ENCODE measurements at places on chromosomes 16 and 17. TPM values are rescaled to one million over a fixed set of nuclear protein-coding genes. Genes with fewer than 3 reads are reported as not detected.
A peak's percentile ranks its signal among the peaks of the same experiment; 100 is the strongest.

- no peaks in the 10 kb centered on the region for H3K27me3 ChIP-seq
- no peak overlapping the region for H3K4me3 ChIP-seq
- no peaks in the 10 kb centered on the region for H3K36me3 ChIP-seq
- H3K27ac ChIP-seq, result no peak overlapping the region
Measured at GRCh38 chr17:35915153-35915964, 15.2 kb downstream of the RDM1 start.

- no peaks in the 10 kb centered on the region for H3K36me3 ChIP-seq
- no peaks in the 10 kb centered on the region for H3K27me3 ChIP-seq
- no peak overlapping the region for H3K27ac ChIP-seq
- DNase-seq, result no peak
- H3K4me3 ChIP-seq, result no peak overlapping the region
Measured at GRCh38 chr17:13646411-13646810, 44.7 kb upstream of the HS3ST3A1 start.

DNA sequence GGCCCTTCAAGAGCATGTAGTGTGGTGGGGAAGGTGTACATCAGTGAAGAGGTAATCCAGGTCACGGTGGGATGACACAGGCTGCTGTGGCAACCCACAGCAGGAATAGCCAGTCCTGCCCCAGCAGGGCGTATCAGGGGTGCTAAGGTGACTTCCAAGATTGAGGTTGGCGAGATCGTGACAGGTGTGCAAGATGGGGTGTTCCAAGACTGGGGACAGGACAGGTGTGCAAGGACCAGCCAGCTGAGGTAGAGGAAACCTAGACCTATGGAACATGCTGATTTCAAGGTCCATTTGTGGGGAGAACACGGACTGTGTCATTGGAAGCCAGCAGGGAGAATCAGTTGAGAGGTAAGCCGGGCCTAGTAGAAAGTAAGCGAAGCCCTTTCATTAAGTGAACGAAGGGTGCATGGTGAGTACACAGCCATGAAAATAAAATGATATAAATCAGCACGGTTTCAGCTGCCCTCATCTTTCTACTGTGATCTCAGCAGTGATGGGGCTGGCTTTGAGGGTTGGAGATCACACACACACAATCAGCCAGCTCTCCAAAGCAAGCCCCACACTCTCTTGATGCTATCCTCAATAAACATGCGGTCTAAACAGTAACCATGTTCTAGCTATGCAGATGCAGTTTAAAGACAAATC, 497.0 kb downstream of the WWOX start:
- no peak overlapping the region for H3K4me3 ChIP-seq
- H3K27me3 ChIP-seq, result no peaks in the 10 kb centered on the region
- H3K27ac ChIP-seq, result no peak overlapping the region
- no peaks in the 10 kb centered on the region for H3K36me3 ChIP-seq

DNA sequence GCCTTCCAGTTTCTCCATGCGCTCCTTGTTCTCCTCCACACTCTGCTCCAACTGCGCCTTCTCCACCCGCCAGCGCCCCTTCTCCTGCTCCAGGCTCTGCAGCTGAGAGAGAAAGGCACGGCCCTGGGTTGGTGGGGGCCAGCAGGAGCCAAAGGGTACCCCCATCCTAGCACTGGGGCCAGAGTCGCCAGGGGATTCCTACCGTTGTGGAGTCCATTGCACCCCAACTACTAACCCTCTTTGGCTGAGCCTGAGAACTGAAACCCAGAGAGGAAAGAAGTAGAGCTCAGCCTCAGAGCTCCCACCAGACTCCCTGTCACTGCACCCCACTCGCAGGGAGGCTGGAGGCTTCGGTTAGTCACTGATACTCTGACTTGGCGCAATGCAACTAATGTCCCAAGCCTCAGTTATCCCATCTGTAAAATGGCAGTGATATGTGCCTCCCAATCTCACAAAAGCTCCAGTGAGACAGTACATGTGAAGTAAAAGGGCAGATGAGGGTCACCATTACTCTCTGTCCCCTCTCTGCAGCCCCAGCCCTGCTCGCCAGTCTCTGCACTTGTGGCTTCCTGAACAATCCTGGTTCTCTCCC, 6.2 kb upstream of the SAMD14 start:
- peaks cover 65% of the 10 kb centered on the region for H3K36me3 ChIP-seq
- H3K4me3 ChIP-seq, result no peak overlapping the region
- no peak for DNase-seq

GRCh38 chr17:32297424-32297823, 31.8 kb downstream of the RHBDL3 start:
- no peaks in the 10 kb centered on the region for H3K4me1 ChIP-seq
- H3K36me3 ChIP-seq, result no peaks in the 10 kb centered on the region
- no peak overlapping the region for H3K4me3 ChIP-seq
- H3K27ac ChIP-seq, result no peak overlapping the region
- no peaks in the 10 kb centered on the region for H3K27me3 ChIP-seq

DNA sequence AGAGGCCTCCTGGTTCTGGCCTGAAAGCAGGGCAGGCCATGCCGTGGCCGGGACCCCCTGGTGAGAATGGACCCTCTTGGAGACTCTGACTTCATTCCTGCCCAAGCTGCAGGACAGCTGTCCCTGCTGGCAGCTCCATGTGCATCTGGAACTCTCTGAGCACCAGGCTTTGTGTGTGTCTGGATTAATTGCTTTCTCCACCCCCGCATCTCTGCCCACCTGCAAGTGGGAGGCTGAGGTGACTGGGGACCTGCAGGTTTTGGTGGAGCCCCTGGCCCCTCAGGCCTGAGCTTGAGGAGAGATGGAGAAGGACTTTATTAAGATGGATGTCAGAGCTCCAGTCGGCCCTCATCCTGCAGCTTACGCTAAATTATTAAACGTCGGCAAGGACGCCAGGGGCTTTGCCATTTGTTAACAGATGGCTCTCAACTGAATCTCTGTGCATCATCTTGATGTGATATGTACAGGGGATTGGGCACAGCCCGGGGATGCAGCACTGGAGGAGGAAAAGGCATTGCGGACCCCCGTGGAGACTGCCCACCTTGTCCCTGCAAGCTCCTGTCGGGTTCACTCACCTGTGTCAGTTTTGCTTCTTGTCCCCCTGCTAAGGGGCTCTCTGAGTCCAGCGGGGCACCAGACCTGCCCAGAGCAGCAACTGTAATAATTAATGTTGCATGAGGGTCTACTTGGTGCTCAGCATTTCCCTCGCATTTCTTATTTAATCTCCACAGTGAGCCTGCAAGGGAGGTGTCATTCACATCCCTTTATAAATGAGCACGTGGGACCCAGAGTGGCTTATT, 154.1 kb upstream of the RPL38 start:
- H3K27ac ChIP-seq, result no peak overlapping the region
- no peaks in the 10 kb centered on the region for H3K4me1 ChIP-seq
- no peaks in the 10 kb centered on the region for H3K36me3 ChIP-seq
- H3K4me3 ChIP-seq, result no peak overlapping the region
- DNase-seq, result no peak

- no peak for DNase-seq
- H3K4me1 ChIP-seq, result no peaks in the 10 kb centered on the region
- H3K27me3 ChIP-seq, result no peaks in the 10 kb centered on the region
- H3K36me3 ChIP-seq, result no peaks in the 10 kb centered on the region
- no peak overlapping the region for H3K27ac ChIP-seq
Measured at GRCh38 chr16:31367853-31368252, 12.9 kb downstream of the ITGAX start.

DNA sequence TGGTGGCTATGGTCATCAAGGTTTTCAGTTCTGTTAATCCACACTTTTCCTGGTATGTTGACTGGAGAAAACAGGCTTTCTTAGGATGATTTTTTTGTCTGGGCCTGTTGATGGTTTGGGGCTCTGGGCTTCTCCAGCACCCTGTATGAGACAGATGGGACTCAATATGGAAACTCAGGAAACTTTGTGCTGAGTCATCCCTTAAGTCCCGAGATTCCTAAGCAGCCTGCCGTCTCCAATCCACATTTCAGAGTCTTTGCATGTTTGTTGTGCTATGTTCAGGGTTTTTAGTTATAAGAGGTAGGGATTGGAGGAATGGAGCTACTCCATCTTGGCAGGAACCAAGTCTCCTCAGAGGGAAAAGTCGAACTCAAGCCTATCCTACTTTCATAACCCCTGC, 253.3 kb upstream of the FOXF1 start:
- H3K36me3 ChIP-seq, result no peaks in the 10 kb centered on the region
- DNase-seq, result no peak
- H3K27ac ChIP-seq, result no peak overlapping the region
- H3K27me3 ChIP-seq, result no peaks in the 10 kb centered on the region
- no peak overlapping the region for H3K4me3 ChIP-seq
- no peaks in the 10 kb centered on the region for H3K4me1 ChIP-seq

GRCh38 chr17:43661699-43662412, at the start of gene MEOX1:
Gene MEOX1, minus strand, starts transcription at chr17:43661922. Its CDS starts 388 bp downstream, at chr17:43661534.
- H3K36me3 ChIP-seq, result no peaks in the 10 kb centered on the region
- no peak within 1 kb of the TSS for H3K4me3 ChIP-seq
- H3K27ac ChIP-seq, result no peak within 1 kb of the TSS
- H3K4me1 ChIP-seq, result peaks cover 9% of the 10 kb centered on the region

DNA sequence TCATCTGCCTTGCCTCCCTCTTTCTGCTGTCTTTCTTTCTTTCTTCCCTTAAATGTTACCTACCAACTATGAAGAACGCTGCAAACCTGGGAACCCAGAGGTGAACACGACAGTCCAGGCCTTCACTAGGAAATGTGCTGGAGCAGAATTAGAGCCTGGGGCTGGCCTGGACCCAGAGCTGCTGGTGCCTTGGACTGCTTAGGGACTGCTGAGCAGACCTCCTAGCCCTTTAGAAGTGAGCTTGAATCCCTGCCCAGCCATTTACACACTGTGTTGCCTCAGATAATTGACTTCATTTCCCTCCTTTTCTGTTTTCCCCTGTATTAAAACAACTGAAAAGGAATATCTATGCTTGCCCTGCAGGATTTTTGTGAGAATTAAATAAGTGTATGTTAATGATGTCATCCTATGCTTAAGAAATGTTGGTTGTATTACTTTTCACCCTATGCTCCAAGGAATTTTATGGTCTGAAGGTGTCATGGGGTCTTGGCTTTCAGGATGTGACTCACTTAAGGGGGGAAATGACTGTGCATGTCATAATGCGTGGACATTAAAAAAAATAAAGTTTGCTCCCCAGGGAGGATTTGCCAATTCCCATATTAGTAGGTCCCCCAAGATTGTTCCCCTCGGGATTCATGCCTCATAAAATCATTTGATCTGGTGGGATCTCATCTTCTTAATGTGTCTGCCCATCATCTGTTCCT, 11.5 kb downstream of the CDH13 start:
- H3K4me1 ChIP-seq, result peaks cover 48% of the 10 kb centered on the region
- no peak overlapping the region for H3K27ac ChIP-seq
- DNase-seq, result no peak
- no peaks in the 10 kb centered on the region for H3K27me3 ChIP-seq
- H3K4me3 ChIP-seq, result no peak overlapping the region

- no peak for DNase-seq
- H3K27ac ChIP-seq, result no peak overlapping the region
- peaks cover 7% of the 10 kb centered on the region for H3K27me3 ChIP-seq
- H3K4me3 ChIP-seq, result peak overlapping the region; percentile 68
- H3K4me1 ChIP-seq, result peaks cover 10% of the 10 kb centered on the region
Measured at GRCh38 chr16:88634994-88635670, 3.2 kb upstream of the IL17C start.

DNA sequence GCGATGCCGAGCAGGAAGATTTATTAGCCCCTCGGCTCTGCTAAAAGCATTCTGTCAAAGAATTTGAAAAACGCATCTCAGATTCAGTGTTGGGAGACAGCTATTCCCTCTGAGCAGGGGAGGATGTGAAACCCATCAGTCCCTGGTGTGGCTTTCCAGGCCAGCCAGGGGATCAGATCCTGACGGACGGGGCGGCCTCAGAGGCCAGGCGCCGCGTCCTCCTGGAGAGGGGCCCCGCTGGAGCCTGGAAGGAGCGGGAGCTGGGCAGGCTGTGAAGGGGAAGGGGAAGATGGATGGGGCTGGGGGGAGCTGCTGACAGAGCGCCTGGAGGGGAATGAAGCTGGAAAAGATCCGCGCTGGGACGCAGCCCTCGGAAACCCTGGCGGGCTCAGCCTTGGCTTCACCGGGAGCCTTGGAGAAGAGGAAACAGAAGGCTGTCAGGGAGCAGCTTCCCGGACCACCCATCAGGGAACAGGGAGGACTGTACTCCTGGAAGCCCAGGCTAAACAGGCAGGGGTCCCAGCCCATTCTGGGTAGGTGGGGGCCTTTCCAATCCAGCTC, 358.0 kb downstream of the C16orf95 start:
- H3K4me3 ChIP-seq, result no peak overlapping the region
- no peaks in the 10 kb centered on the region for H3K4me1 ChIP-seq
- no peak overlapping the region for H3K27ac ChIP-seq

DNA sequence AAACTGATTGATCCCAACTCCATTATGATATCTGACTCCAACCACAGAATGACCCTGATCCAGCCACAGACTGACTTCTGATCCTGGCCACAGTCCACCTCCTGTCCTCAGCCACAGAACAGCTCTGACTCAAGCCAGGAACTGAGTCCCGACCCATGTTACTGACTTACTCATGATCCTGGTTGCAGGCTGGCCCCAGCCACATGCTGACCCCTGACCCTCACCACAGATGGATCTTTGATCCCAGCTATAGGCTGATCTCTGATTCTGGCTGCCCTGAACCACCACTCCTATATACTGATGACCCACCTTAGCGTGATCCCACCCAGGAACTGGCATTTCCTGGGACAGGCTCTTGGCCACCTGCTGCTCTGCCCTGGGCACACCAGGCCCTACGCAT, 32.2 kb upstream of the IL21R start:
- no peak overlapping the region for H3K27ac ChIP-seq
- H3K36me3 ChIP-seq, result no peaks in the 10 kb centered on the region
- no peaks in the 10 kb centered on the region for H3K27me3 ChIP-seq
- no peak for DNase-seq
- H3K4me1 ChIP-seq, result peaks cover 8% of the 10 kb centered on the region

DNA sequence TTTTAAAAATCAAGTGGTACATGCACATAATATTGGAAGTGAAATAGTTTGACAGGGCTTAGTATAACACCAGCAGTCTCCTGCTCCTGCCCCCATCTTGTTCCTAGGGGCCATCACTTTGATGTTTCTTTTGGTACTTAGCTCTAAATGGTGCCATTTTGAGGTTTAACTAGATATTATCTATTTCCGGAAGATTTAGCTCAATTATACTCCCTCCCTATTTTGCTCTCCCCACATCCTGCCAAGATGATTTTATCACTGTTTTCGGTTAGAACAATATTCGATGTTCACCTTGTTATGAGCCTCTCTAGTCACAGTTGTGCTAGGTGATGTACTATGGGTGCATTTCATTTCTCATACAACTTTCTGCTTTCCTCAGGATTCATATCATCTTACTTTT, 20.0 kb upstream of the SLC35G3 start:
- H3K27me3 ChIP-seq, result no peaks in the 10 kb centered on the region
- H3K27ac ChIP-seq, result no peak overlapping the region
- H3K4me1 ChIP-seq, result no peaks in the 10 kb centered on the region
- H3K36me3 ChIP-seq, result no peaks in the 10 kb centered on the region
- no peak overlapping the region for H3K4me3 ChIP-seq

- no peak overlapping the region for H3K4me3 ChIP-seq
- H3K4me1 ChIP-seq, result no peaks in the 10 kb centered on the region
- no peaks in the 10 kb centered on the region for H3K36me3 ChIP-seq
- H3K27ac ChIP-seq, result no peak overlapping the region
- no peaks in the 10 kb centered on the region for H3K27me3 ChIP-seq
Measured at GRCh38 chr17:69972251-69972650, 102.8 kb upstream of the KCNJ16 start.

- peaks cover 18% of the 10 kb centered on the region for H3K4me1 ChIP-seq
- no peak for DNase-seq
- no peaks in the 10 kb centered on the region for H3K27me3 ChIP-seq
- no peak overlapping the region for H3K4me3 ChIP-seq
- H3K27ac ChIP-seq, result no peak overlapping the region
Measured at GRCh38 chr16:71848622-71849021, 2.8 kb downstream of the ATXN1L start.

The AXIN2 gene
- 24.9 TPM for total RNA-seq

The CCL1 gene
- total RNA-seq, result not detected

The MMP28 gene
- total RNA-seq, result 4.8 TPM

All from thoracic aorta (tissue), 2 donors.